ENCODE measurements at places on chromosomes 12 and 14.

DNA sequence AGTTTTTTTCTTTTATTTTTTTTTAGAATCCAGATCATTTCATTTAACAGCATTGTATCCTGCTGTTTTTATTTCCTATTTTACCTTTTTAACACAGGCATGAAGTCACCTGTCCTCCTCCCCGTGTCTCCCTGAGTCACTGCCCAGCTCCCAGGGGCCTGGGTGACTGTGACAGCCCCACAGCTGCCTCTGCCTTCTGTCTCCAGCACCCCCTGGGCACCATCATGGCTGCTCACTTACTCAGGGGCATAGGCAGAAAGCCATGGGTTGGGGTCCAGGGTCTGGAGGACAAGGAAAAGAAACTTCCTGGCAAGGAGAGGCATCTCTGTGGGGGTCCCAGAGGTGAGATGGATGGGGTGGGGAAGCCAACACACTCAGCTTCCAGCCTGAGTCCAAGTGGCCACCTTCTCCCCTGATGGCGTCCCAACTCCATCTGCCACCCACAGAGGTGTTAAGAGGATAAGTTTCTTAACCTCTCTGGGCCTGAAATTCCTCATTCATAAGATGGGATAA lies 25.3 kb downstream of the TMEM63C start:
- no peak for DNase-seq

GRCh38 chr12:79614730-79615129 lies 76.0 kb downstream of the PAWR start:
- DNase-seq: no peak

- peak; percentile 8 for DNase-seq
Observed at GRCh38 chr12:120039711-120040110, 50.7 kb downstream of the BICDL1 start.

DNA sequence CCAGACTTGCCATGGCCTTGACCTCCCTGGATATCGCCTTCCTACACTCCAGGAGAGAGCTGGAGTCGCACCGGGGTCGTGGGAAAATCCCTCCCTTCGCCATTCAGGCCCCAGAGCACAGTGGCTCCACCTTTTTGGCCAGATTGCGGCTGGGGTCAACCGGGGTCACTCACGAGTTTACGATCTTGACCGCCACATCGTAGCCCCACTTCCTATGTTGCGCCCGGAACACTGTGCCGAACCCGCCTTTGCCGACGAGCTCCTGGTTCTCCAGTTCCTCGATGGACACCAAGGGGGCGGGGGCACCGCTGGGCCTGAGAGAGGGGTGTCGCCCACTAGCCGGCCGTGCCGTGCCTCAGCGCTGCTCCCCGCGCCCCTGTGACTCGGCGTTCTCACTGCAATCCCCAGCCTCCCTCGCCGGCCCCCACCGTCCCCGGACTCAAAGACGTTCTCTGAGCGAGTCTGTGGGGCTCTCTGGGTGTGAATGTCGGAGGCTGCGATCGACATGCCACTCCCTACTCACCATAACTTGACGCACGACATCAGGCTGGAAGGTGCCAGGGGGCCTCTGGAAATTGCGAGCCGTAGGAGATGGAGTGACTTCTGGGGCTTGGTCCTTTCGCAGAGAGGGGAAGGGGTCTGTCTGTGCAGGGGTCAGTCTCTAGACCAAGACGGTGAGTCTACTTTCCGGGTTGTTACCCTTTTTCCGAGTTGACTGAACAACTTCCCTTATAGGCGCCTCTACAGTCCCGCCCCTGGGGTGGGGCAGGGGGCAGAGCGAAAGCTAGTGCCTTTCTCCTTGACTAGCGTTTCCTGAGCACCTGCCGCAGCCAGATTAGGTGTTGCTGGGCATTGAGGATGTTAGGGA lies at the start of gene RIPK3:
Gene RIPK3, minus strand, starts transcription at position 708 of the 868 bp plus-strand sequence. Its CDS starts 165 bp downstream, at position 543.
- DNase-seq: peak; percentile 78

Measured in hematopoietic multipotent progenitor cell treated with erythropoietin and hydrocortisone succinate and interleukin-3 and kit ligand, for 4 days (in vitro differentiated cells).